ENCODE measurements at places on chromosomes 11 and 22.

- no peak for DNase-seq
These were observed 46.5 kb upstream of the GDPD4 start for GRCh38 chr11:77347948-77348347.

GRCh38 chr11:110355011-110355744, 58.8 kb upstream of the RDX start:
- no peak for DNase-seq

GRCh38 chr11:132874638-132875037, 657.7 kb downstream of the OPCML start:
- DNase-seq: peak; percentile 69

DNA sequence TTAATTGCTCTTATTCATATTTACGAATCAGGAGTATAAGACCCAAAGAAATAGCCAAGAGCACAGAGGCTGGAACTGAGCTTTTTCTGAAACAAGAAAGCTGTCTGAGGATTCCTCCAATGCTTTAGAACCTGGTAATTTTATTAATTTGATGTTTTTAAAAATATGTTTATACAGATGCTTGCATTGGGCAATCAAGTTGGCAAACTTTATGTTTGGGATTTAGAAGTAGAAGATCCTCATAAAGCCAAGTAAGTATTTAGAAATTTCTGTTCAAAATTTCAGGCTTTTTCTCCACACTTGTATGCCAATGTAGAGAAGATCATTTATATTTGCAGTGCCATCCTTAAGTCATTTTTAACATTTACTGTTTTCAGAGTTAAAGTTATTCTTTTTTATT, 24.3 kb upstream of the HIKESHI start:
- DNase-seq: no peak

DNA sequence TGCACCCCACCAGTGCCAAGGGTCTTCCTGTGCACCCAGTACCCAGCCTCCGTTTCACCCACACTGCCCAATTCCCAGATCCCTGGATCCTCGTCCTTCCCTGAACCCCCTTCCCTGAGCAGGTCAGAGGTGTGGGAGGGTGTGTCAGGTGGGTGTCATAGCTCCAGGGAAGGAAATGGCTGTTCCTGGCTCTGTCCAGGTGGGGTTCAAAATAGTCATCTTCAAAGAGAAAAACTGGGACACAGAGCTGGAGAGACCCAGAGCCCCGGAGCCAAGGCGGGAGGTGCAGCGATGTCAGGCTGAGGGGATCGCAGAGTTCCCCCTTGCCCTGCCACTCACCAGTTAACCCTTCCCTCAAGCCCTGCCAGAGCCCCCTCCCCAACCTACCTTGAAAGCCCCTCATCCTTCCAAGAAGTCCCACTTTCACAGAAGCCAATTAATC, 698 bp downstream of the C1QTNF4 start:
- no peak for DNase-seq

DNA sequence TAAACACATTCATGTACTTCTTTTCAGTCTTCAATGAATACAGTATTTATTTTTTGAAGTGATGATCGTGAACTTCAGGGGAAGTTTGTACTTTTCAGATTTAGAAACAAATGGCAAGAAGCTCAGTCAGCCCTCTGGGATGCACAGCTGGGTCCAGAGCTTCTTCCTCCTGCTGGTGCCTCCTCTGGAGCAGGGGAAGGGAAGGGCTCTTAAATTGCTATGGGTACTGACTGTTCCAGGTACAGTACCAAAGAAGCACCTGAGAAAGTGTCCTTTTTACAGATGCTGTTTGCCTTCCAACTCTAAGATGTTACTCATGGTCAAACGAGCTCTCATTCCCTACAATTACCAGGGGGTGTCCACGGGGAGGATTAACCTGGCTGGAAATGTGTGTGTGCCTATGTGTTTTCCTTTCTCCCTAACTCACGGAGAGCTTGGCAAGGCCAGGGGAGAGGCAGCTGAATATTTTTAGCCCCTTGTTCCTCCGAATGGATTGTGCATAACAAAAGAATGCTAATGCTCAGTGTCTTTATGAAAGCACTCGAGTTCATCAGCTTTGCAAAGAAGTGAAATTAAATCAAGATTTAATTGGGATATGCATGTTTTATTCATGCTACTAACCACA, 313.7 kb upstream of the CADM1 start:
- DNase-seq: no peak

- no peak for DNase-seq
These were observed 17.6 kb downstream of the KCNJ4 start for GRCh38 chr22:38437416-38437815.

- DNase-seq: peak; percentile 81
These were observed 2.0 kb upstream of the PACSIN3 start for GRCh38 chr11:47188259-47188658.

DNA sequence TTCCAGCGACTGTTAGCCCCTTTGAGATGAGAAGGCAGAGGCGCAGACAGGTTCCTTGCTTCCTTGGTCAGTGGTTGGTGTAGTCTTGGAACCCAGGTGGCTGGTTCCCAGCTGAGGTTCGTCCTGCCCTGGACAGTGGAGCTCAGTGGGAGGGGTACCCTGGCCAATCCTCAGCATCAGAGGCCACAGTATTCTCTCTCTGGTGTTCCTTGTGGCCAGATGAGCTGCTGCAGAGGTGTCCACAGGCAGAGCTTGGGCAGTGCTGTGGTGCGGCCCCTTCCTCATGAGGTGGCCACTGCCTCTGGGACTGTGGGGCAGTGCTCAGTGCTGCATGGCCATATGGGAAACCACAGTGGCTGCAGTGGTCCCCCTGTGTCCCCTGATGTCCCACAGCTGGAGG, 61.8 kb downstream of the CTTN start:
- no peak for DNase-seq

DNA sequence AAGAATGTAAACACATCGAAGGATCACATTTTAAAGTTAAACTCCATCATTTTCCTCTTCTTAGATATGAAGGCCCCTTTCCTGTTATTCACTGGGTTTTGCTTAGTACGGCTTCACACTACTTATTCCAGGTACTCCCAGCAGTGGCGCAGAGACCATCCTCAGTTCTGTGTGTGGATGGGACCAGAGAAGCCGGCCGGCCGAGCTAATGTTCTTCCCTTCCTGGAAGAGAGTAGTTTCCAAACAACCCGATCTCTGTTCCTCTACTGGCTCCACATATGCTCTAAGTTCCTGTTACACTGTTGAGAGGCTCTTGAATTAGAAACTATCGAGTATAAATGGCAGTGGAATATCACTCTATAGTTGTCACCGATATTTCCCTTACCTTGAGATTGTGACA, 684 bp upstream of the NFRKB start:
- DNase-seq: no peak

DNA sequence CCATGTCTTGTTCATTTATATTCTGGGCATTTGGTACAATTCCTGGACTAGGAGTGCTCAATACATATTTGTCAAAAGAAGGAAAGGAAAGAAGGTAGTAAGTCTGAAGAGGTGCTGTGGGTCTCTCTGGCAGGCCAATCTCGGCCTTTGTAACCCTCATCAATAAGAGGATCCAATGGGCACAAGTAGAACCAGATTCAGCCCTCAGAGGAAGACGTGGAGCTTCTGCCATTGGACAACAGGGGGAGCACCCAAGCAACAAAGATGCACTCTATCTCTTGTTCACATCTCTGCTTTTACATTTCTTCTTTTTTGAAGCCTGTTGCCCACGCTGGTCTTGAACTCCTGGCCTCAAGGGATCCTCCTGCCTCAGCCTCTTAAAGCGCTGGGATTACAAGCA, 2.2 kb upstream of the VPS11 start:
- no peak for DNase-seq

DNA sequence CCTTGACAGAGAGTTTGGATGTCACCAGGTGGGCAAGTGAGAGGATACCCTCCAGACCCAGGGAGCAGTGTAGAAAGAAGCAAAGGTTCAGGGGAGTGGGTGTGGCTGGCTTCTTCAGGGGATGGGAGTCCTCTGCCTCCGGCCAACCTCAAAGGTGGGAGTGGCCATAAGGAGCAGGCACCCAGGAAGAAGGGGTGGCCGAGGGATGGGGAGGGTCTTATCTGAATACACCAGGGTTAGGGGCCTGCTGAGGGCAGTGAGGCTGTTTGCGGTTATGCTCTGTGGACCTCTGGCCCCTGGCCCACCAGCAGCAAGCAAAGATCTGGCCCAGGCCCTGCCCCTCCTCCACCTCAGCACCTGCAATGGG, 6.2 kb downstream of the NFAM1 start:
- DNase-seq: no peak

DNA sequence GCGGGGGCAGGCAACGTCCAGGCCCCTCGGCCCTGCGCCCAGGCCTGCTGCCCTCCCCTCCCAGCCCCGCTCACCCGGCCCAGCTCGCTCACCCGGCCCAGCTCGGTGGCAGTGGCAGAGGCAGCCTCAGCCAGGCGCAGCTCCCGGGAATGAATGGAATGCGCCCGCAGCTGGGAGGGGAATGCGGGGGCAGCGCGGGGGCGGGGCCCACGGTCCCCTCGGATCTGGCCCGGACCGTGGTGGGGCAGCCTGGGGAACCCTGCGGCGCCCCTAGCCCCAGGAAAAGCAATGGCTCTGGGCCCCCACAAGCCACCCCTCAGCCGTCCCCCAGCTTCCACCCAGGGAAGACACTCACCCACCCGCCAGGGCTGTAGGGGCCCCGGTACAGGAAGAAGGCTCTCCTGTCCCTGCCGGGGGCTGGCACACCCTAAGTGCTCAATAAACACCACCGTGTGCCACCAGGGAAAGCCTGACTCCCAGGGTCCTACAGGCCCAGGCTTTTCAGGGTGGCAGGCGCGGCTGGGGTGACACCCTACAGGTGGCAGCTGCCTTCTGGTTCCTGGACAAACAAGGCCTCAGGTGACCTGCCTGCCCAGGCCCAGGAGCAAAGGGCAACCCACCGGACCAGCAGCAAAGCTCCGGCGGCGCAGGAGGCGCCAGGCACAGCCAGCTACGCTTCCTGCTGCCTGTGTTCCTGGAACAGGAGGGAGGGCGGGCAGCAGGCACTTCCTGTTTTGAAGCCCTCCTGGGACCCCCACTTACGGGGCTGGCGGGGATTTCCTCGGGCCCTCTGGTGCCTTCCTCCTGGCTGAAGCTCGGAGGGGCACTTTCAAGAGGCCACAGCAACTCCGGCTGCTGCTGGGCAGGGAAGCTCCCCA, 13.8 kb downstream of the PLXNB2 start:
- peak; percentile 68 for DNase-seq
